ENCODE measurements at places on chromosomes 2 and 18.

- DNase-seq: peak; percentile 63
Measured at GRCh38 chr2:230824406-230824978, 40.2 kb upstream of the ITM2C start.

- DNase-seq: peak; percentile 9
Measured at GRCh38 chr18:3791238-3791637, 341.3 kb downstream of the TGIF1 start.

DNA sequence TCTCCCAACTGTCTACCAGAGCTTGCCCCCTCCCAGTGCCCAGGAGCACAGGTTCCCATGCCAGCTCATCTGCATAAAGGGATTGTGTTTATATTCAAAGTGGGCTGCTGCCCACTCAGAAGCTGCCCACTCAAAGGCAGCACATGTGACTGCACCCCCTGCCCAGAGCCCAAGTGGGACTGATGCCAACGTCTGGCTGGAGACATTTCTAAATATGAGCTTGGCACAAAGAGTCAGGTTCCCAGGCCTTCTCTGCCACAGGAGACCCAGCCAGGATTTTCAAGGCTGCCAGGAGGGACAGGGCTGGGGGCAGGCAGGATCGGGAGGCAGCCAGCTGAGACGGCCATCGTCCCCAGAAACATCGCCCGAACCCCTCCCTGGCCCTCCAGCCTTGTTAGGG lies 67.1 kb downstream of the ZBTB7C start:
- peak; percentile 62 for DNase-seq

DNA sequence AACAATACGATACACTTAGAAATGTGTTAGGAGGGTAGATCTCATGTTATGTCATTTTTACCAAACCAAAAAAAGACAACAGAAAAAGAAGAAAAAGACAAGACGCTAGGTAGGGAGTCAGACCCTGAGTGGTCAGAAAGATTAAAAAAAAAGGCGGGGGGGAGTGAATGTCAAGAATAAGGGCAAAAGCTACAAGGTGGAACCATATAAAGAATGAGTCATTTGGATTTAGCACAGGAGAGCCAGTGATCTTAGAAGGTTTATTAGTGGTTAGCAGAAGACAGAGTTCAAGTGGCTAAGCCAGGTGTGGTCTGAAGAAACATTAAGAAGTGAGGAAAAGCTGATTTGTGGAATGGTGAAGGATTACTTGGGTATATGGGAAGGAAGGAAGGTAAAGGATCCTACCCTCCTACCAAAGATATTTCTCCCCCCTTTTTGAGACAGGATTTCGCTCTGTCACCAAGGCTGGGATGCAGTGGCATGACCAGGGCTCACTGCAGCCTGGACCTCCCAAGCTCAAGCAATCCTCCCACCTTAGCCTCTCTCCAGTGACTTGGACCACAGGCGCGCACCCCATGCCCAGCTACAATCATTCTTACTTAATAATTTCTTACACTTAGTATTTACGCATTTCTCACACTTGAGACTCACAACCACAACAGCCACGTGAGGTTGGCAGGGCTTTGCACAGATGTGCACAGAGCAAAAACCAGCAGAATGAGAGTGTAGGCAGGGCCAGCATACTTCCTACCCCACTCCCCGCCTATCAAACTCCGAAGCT lies 2.6 kb downstream of the DSC2 start:
- no peak for DNase-seq

DNA sequence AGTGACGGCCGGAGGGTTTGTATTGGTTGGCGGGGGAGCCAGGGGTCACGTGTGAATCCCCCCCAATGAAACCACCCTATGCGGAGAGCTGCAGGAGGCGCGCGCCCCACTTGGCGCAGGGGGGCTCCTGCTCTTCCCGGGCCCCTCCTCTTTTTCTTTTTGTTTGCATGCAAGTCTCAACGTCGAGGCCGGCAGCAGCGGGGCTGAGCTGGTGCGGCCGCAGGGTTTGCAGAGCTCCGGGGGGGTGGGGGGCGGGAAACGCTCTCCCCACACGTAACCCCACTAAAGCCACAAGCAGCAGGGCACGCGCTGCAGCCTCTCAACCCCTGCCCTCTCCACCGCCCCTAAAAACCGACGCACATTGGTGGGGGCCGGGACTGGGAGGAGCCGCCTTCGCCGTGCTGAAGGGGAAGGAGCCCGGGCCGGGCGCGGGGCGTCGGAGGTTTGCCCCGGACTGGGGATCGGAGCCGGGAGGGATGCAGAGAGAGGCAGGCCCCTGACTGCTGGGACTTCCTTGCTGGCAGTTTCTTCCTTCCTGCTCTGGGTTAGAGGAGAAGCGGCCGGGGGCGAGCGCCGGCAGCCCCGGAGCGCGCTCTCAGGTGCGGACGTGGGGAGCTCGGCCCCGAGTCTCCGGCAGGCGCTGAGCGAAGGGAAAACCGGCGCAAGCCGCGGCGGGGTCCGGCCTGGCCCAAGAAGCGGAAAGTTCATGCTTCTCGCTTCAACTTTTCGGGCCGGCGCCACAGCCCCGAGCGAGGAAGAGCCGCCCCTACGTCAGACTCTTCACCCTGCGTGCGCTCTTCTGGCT lies 864 bp downstream of the LBH start:
- peak; percentile 72 for DNase-seq

- no peak for DNase-seq
Measured at GRCh38 chr2:73174941-73175662, 27.3 kb upstream of the NOTO start.

DNA sequence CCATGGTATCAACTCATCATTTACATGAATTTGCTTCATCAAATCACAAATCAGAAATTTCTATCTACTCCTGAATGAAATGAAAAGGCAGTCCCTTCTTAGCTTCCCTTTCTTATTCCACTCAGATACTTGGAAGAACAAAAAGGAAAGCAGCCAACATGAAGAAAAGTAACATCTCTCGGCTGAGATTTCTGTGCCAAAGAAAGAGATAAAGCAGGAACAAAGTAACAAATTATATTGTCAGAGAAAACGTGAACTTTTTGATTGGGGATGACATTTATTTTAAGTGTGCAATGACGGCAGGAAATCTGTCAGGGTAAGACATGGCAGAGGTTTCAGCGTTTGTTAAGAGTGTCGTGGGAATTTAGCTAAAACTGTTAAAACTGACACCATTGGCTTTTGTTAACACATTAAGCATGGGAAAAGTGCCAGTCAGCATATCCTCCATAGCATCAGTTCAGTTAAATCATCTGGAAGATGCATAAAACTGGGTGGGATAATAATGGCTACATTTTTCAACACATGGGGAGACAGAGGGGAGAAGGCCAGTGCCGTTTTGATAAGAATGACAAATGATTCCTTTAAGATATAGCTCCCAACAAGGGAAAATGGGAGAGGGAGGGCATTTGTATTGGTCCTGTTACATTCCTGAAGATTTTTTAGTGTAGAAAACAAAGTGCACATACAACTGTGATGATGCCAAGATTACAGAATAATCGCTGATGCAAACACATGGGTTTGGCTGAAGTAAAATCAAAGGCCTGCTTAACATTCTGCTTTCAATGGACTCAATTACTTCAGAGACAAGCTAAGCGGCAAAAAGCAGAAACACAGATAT lies 211.6 kb downstream of the ZNF521 start:
- no peak for DNase-seq

DNA sequence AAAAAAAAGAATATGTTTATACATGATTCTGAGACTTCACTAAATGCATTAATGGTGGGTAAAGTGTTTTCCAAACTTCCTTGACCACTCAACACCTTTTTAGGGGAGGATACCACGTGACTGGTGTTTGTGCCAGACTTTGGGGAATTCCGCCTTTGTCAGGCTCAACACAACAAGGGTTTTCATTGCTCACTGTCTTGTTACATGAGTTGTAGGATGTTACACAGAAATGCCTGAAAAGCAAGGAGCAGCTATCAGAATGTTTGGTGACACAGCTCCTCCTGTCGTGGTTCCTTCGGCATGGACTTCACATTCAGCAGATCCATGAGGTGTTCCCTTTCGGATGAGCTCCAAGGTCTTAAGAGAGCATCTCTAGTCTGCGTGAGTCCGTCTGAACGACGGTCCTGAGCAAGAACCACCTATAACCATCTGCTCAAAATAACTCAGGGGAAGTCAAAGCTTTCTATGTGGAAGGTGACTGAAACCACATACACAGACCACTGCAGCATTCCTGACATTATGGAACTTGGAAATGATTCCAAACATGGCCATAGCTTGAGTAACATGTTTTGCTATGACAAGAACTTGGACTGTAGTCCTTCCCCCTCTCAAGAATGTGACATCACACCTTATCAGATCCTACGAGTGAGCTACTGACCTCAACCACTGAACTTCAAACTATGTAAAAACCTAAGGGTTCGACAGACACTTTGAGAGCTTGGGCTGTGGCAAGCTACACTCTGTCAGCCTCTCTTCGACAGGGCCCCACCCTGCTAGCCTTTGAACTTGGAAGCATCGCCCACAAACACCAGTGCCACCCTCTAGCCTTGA lies 57.5 kb downstream of the MCFD2 start:
- DNase-seq: no peak

DNA sequence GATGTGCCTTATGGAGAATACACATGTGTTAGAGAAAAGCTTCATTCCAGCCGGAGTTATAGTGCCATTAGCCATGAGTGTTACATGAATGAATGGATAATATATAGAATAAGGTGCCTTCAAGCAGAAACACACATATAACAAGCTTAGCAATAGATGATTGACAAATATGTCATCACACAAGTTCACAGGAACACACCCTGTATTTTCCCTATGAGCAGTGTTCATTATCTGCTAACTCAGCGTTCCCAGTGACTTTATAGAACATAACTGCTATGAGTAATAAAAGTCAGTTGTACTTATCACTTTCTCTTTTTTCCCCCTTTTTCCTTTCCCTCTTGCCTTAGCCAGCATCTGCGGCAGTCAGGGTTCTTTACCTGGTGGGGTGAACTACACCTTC lies 65.1 kb downstream of the TIMM21 start:
- DNase-seq: no peak

DNA sequence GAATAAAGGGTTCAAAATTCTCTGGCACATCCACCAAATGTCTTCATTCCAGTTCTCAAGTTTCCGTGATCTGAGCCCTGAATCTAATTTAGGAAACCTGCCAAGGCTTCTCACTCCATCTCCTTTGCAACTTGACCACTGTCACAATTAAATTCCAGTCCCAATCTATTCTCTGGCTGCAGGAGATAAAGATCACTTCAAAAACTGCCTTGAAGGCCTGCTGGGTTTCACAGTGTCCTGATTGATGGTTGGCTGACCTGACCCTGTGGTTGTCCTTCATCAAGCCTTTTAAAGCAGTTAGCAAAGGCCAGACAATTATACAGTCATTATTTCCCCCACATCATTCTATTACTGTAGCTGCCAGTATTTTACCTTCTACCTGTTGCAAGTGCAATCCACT lies 60.3 kb upstream of the DNAJC10 start:
- no peak for DNase-seq
